CD4-positive, alpha-beta T cell (primary cell): ENCODE measurements at places on chromosomes 5 and 9. TPM values are rescaled to one million over a fixed set of nuclear protein-coding genes. Genes with fewer than 3 reads are reported as not detected.

DMRT2 gene
- total RNA-seq: not detected

GPR150 gene
- total RNA-seq: 0.75 TPM

TLX3 gene
- total RNA-seq: not detected

CYLC2 gene
- not detected for total RNA-seq

SET gene
- total RNA-seq: 228 TPM

IL4 gene
- total RNA-seq: not detected
